ENCODE measurements at places on chromosomes 11 and 22.

- H3K36me3 ChIP-seq = no peaks in the 10 kb centered on the region
- no peak overlapping the region for H3K27ac ChIP-seq
- H3K4me3 ChIP-seq = no peak overlapping the region
- no peaks in the 10 kb centered on the region for H3K4me1 ChIP-seq
These were observed 68.8 kb downstream of the SNX19 start for GRCh38 chr11:130847517-130847916.

- H3K27me3 ChIP-seq = no peaks in the 10 kb centered on the region
- no peak overlapping the region for H3K4me3 ChIP-seq
- no peaks in the 10 kb centered on the region for H3K4me1 ChIP-seq
- H3K27ac ChIP-seq = no peak overlapping the region
- H3K36me3 ChIP-seq = no peaks in the 10 kb centered on the region
- no peak for ATAC-seq
These were observed 123.6 kb downstream of the ABTB2 start for GRCh38 chr11:34234086-34234740.

GRCh38 chr11:2523821-2524391, 79.1 kb downstream of the KCNQ1 start:
- no peaks in the 10 kb centered on the region for H3K36me3 ChIP-seq
- H3K4me1 ChIP-seq = no peaks in the 10 kb centered on the region
- no peak overlapping the region for H3K4me3 ChIP-seq
- H3K27me3 ChIP-seq = peaks cover 33% of the 10 kb centered on the region
- no peak for ATAC-seq

DNA sequence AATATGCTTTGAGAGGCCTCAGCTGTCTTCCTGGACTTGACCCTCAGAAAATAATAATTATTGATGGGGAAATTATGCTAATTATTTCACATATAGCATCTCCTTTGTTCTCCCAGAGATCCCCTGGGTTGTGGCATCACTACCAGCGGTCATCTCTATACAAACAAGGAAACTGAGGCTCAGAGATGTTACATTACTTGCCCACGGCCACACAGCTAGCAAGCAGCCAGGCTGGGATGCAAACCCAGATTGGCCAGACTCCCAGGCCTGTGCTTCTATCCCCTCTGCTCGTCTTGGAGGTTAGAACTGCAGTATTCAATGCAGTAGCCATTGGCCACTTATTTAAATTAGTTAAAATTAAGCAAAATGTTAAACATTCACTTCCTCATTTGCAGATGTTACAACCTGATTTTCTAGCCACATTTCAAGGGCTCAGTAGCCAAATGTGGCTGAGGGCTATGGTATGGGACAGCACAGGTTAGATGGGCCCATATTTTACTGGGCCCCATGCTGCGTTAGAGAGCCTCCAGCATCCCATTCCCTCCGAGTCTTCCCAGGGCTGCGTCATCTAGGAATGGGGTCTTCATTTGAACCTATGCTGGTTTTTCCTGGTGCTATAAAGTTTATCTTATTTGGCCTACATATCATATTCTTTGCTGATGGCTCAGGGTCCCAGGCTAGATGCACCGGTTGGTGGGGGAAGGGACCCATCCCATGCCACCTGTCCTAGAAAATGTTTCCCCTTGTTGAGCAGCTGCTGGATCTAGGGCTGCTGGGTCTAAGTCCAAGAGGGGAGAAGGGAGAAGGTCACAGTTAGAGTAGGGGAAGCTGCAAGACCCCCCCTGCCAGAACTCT, 2.2 kb downstream of the SLC35C1 start:
- ATAC-seq = no peak
- H3K4me1 ChIP-seq = peaks cover 57% of the 10 kb centered on the region
- H3K27me3 ChIP-seq = no peaks in the 10 kb centered on the region
- H3K36me3 ChIP-seq = peaks cover 34% of the 10 kb centered on the region

- no peak overlapping the region for H3K4me3 ChIP-seq
- no peak for ATAC-seq
- no peaks in the 10 kb centered on the region for H3K4me1 ChIP-seq
- no peaks in the 10 kb centered on the region for H3K36me3 ChIP-seq
- H3K27ac ChIP-seq = no peak overlapping the region
These were observed 35.4 kb downstream of the SLN start for GRCh38 chr11:107676336-107677057.

DNA sequence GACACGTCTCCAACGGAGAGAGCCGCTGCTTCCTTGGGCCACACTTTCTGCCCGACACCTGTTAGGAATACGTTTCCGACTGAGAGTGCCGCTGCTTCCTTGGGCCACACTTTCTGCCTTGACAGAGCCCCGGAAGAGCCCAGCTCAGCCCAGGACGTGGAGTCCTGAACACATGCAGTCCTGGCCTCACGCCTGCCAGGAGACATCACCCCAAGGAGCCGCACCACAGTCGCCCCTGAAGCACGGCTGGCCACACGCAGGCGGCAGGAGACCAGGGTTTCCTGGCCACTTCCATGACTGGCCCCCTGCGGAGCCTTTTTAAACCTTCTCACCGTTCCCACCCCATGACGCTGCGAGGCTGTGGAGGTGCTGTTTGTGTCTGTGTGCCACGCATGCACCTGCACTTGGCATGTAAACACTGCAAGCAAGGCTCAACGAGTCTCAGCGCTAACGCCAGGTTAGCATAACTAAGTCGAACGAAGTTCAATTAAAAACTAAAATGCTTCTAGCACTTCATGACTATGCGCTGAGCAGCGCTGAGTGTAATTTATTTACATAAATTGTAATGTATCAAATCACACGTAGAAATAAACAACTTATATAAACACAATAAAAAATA, 8.8 kb downstream of the TOLLIP start:
- no peak overlapping the region for H3K4me3 ChIP-seq
- H3K27me3 ChIP-seq = no peaks in the 10 kb centered on the region
- no peaks in the 10 kb centered on the region for H3K4me1 ChIP-seq
- ATAC-seq = peak; percentile 22
- H3K27ac ChIP-seq = peak overlapping the region; percentile 90

- no peak overlapping the region for H3K4me3 ChIP-seq
- H3K36me3 ChIP-seq = no peaks in the 10 kb centered on the region
- peaks cover 16% of the 10 kb centered on the region for H3K27me3 ChIP-seq
- H3K27ac ChIP-seq = no peak overlapping the region
- no peaks in the 10 kb centered on the region for H3K4me1 ChIP-seq
- no peak for ATAC-seq
These were observed 28.9 kb upstream of the ISX start for GRCh38 chr22:35037089-35037488.

GRCh38 chr22:43113526-43114251, 3.1 kb downstream of the BIK start:
- H3K27ac ChIP-seq = no peak overlapping the region
- no peak overlapping the region for H3K4me3 ChIP-seq
- H3K4me1 ChIP-seq = peaks cover 23% of the 10 kb centered on the region
- H3K27me3 ChIP-seq = peaks cover 82% of the 10 kb centered on the region

GRCh38 chr11:45794169-45794568, 10.8 kb upstream of the SLC35C1 start:
- peaks cover 33% of the 10 kb centered on the region for H3K27me3 ChIP-seq
- H3K27ac ChIP-seq = no peak overlapping the region
- H3K36me3 ChIP-seq = no peaks in the 10 kb centered on the region
- H3K4me3 ChIP-seq = no peak overlapping the region

- H3K4me1 ChIP-seq = no peaks in the 10 kb centered on the region
- no peak overlapping the region for H3K4me3 ChIP-seq
- no peaks in the 10 kb centered on the region for H3K36me3 ChIP-seq
These were observed 9.8 kb downstream of the RAB30 start for GRCh38 chr11:83061883-83062282.

DNA sequence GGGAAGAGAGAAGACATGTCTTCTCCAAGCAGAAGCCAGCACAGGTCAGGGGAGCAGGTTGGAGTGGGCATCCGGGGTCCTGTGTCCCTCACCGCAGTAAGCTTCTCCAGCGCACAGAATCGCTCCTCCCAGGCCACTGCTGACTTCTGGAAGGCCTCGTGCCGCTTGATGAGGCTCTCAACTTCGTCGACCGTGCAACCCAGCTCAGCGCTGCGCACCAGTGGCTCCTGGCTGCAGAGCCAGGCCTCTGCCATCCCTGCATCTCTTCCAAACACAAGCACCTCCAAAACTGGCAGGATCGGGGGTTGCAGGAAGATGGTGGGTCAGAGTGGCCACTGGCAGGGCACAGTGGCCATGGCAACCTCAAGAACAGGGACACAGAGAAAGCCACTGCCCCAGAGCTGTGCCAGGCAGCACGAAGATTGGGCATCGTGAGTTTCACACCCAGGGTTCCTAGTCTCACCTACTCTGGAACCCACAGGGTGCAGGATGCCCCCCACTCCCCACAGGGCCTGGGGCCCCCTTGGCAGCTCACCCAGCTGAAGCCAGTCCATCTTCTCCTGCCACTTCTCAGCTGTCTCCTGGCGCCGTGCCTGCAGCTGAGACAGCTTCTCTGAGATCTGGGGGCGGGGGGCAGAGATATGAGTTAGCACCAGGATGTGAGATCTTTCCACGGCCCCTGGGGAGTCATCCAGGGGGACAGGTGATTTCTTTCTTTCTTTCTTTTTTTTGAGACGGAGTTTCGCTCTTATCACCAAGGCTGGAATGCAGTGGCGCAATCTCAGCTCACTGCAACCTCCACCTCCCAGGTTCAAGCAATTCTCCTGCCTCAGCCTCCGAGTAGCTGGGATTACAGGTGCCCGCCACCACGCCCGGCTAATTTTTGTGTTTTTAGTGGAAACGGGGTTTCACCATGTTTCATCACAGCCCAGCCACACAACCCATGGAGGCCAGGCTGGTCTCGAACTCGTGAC, 11.2 kb upstream of the RBM4B start:
- H3K36me3 ChIP-seq = no peaks in the 10 kb centered on the region
- H3K27ac ChIP-seq = no peak overlapping the region
- no peak for ATAC-seq
- H3K4me3 ChIP-seq = no peak overlapping the region
- H3K4me1 ChIP-seq = no peaks in the 10 kb centered on the region
- H3K27me3 ChIP-seq = no peaks in the 10 kb centered on the region

DNA sequence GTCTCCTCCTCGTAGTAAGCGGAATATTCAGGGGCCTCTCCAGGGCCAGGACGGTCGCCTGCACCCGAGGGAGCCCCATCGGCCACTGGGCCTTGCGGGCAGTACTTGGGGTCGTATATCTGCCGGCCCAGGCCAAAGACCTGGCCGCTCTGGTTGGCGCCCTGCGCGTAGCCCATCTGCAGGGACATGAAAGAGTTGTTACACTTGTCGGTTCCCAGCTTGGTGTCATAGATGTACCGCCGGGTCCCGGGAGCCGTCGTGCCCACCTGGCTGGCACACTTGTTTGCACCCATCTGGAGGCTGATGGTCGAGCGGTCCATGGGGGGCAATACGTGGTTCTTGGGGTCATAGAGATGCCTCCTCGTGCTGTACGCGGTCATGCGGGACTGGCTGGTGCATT, 19.4 kb upstream of the SPATA19 start:
- no peak for ATAC-seq
- no peak overlapping the region for H3K4me3 ChIP-seq
- H3K27me3 ChIP-seq = peaks cover 26% of the 10 kb centered on the region
- H3K4me1 ChIP-seq = no peaks in the 10 kb centered on the region
- H3K27ac ChIP-seq = no peak overlapping the region
- no peaks in the 10 kb centered on the region for H3K36me3 ChIP-seq

GRCh38 chr11:119195680-119196079, 10.4 kb downstream of the NHERF4 start:
- peaks cover 8% of the 10 kb centered on the region for H3K4me1 ChIP-seq
- ATAC-seq = peak; percentile 28
- no peaks in the 10 kb centered on the region for H3K36me3 ChIP-seq

DNA sequence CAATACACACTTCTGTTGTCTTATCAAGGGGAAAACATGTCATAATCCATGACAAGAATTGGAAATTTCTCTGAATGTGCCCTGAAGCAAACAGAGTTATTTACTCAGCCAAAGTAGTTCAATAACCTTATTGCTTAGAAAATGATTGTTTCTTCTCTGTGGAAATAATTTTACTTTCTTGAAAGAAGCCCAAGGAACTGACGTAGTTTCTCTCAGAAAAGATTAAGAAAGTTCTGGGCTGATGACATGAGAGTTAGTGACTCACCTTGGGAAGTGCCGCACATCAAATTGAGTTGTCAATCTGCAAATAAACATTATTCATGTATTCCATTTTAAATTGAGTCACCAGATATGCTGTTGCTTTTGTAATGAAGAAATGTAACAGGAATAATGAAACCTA, 418.6 kb upstream of the LRRC4C start:
- H3K27ac ChIP-seq = no peak overlapping the region
- no peaks in the 10 kb centered on the region for H3K4me1 ChIP-seq
- no peak for ATAC-seq

GRCh38 chr11:2424811-2425495, 19.4 kb downstream of the TRPM5 start:
- no peaks in the 10 kb centered on the region for H3K4me1 ChIP-seq
- H3K36me3 ChIP-seq = no peaks in the 10 kb centered on the region
- H3K27ac ChIP-seq = no peak overlapping the region
- H3K27me3 ChIP-seq = peaks cover 39% of the 10 kb centered on the region

GRCh38 chr11:23078289-23078971, 218.2 kb upstream of the CCDC179 start:
- no peak overlapping the region for H3K27ac ChIP-seq
- H3K27me3 ChIP-seq = no peaks in the 10 kb centered on the region
- H3K36me3 ChIP-seq = no peaks in the 10 kb centered on the region
- no peak overlapping the region for H3K4me3 ChIP-seq

DNA sequence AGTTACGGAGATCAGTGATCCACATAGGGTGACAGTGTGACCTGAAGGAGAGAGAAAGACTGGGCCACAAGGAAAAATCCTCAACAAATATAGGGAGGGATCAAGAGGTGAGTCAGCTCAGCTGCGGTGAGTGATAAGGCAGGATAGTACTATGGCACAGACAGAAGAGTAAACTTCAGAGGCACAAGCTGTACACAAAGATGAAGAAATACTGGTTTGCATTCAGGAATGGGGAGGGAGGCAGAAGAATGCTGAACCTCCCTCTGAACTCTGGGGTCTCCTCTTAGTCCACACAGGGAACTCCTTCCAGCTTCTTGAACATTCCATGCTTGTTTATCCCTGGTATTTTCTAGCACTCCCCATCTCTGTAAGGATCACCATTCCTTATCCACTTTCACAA, 162.7 kb downstream of the BARX2 start:
- no peaks in the 10 kb centered on the region for H3K36me3 ChIP-seq
- H3K4me3 ChIP-seq = no peak overlapping the region
- H3K4me1 ChIP-seq = no peaks in the 10 kb centered on the region
- ATAC-seq = no peak
- no peak overlapping the region for H3K27ac ChIP-seq
- no peaks in the 10 kb centered on the region for H3K27me3 ChIP-seq

DNA sequence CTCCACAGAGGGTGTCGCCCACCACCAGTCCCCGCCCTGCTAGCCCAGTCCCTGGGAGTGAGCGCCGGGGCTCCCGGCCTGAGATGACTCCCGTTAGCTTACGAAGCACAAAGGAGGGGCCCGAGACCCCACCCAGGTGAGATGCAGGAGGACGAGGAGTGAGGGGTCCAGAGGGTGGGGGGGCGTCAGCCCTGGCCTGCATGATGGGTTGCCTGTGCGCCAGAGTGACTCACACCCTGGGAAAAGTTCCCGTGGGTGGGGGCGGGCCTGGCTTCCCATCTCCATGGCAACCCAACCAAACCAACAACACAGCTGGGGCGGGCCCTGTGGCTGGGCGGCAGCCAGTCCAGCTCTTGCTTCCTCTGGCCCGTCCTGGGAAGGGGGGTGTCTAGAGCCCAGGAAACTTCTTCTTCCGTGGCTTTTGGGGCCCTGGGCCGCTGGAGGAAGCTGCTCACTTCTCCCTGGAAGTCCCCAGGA, 4.5 kb downstream of the GAS2L1 start:
- H3K27ac ChIP-seq = peak overlapping the region; percentile 86
- H3K27me3 ChIP-seq = peaks cover 30% of the 10 kb centered on the region
- H3K4me3 ChIP-seq = no peak overlapping the region
- peaks cover 3% of the 10 kb centered on the region for H3K4me1 ChIP-seq
- no peaks in the 10 kb centered on the region for H3K36me3 ChIP-seq

All from gastroesophageal sphincter (tissue), 4 donors.